ENCODE measurements at places on chromosomes 12 and 14.

- DNase-seq, result peak; percentile 7
Measured at GRCh38 chr14:104322531-104323366, 184.4 kb downstream of the KIF26A start.

DNA sequence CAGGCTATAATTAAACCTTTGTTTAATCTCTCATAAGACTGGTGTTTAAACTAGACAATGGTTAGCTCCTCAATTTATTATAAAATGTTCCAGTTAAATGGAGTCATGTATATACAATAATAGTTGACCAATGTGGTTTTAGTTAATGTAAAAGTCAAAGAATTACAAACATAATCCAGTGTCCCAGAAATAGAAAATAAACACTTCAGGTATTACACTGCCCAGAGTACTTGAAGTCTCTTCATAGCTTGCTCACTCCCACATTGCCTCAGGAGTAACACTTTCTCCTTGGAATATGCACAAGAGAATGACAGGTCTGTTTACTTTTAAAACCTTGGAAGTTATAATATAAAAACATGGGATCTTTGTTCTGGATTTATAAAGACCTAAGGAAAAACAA is 60.5 kb downstream of the SLC38A1 start:
- DNase-seq, result no peak

DNA sequence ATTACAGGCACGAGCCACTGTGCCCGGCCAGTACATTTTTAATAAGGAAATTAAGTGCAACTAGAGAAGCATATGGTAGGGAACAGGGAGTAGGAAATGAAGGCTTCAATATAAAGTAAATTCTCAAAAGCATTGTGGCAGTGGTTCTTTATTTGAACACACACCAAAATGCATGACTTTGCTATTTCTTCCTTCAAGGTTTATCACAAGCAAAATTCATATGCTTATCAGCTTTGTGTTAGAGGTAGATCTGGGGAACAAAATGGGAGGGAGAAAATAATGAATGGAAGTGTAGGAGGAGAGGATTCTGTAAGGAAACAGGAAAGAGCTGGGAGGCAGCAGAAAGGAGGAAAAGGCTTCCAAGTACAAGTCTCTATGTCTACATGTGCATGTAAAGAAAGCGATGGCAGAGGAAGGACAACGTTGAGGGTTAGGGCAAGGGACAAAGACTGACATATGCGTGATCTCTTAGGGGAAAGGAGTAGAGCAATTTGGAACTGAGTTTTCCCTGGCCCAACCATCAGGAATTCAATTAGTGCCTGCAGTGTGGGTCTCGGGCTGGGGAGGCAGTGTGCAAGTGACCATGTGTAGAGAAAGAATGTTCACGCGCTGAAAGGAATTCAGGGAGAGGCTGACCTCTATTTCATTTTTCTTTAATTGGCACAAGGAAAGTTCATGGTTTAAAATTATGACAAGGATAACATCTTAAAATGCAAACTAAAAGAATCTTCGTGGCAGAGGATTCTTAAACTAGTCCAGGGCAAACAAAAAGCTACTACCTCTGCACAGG is 22.9 kb upstream of the RASSF8 start:
- no peak for DNase-seq

DNA sequence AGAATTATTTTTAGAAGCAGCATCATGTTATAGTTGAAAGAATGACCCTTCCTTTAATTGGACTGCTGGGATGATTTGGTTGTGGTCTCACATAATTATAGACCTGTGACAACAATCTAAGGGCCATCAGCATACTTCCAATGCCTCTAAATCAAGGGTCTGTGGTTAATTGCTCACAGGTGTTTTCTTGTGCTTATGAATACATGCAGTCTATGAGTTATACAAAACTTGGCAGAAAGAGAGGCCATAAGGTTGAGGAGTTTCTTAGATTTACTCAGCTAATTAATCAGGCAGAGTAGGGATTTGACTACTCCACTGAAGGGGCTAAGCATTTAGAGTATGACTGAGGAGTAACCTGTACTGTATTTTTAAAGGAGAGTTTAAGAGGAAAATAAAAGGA is 37.0 kb upstream of the FRMD6 start:
- DNase-seq, result no peak

DNA sequence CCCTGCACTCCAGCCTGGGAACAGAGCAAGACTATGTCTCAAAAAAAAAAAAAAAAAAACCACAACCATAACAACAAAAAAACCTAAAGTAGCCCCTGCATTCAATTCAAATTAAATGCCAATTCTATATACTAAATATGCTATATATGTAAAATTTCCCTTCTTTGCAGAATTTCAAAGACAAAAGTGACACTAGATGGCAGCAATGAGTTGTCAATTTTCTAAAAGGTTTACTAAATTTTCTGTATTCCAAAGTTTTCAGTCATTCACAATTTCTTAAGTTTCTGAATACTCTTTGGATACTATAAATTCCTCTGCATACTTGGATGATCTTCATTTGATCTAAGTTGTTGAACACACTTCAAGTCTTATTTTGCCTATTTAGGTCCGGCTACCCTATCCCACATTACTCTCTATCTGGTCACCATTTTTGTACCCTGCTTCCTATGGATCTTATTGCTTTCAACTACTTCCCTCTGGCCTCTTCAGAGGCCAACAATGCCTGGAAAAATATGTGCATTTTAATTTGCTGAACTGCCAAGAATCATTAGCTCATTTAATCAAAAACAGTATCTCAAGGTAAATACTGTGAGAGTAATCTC is 27.9 kb downstream of the HNRNPC start:
- no peak for DNase-seq

DNA sequence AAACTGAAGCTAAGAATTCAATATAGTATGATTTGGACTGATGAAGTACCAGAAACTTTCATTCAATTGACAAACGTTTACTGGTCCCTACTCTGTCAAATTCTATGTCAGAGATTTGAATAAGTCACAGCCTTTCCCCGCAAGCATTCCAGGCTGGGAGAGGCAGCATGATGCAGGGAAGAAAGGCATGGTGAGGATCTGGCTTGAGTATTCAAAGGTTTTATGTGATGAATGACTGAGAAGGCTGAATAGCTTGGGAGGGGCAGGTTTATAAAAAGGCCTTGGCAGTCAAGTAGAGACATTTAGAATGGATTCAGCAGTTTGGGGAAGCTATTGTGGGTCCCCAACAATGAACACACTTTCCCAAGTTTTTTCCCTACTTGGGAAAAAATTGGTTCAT is 431.8 kb downstream of the DPF3 start:
- no peak for DNase-seq

- DNase-seq, result no peak
Measured at GRCh38 chr12:96249196-96250118, 55.3 kb downstream of the ELK3 start.

DNA sequence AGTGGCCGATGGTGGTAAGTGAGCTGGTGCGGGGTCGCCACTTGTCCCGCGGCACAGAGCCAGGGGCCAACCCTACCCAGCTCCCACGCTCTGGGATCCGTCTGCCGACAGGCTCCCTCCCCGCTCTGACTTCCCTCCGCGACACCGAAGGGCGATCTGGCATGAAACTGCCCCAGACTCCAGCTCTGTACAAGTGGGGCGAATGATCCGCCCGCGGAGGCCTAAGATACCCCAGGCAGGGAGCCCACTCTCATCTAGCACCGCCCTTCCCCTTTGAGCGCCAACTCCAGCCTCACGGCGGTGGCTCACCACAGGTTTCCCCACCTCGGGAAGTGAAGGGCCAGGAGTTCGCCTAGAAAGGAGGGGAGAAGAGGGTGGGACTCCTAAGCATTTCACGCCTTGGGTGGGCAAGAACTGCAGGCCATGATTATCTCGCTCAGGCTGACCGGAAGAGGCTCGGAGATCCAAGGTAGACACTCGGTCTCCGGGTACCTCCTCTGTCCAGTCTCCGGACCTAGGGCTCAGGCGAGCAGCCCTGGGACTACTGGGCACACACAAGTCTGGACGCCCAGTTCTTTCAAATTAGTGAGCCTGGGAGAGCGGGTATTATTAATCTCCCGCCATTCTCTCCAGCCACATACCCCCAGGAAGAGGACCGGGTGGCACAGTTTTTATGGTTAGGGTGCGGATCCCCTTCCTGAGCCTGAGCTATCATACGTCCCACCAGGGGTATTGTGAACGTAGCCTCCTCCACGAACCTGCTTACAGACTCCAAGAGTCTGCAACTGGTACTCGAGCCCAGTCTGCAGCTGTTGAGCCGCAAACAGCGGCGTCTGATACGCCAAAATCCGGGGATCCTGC is 849 bp downstream of the WNT1 start:
- no peak for DNase-seq

- no peak for DNase-seq
Measured at GRCh38 chr14:103552846-103553210, 9.6 kb downstream of the BAG5 start.
